ENCODE measurements at places on chromosomes 4 and X.

- no peak for DNase-seq
Observed at GRCh38 chr4:99485212-99485611, 25.6 kb upstream of the C4orf17 start.

DNA sequence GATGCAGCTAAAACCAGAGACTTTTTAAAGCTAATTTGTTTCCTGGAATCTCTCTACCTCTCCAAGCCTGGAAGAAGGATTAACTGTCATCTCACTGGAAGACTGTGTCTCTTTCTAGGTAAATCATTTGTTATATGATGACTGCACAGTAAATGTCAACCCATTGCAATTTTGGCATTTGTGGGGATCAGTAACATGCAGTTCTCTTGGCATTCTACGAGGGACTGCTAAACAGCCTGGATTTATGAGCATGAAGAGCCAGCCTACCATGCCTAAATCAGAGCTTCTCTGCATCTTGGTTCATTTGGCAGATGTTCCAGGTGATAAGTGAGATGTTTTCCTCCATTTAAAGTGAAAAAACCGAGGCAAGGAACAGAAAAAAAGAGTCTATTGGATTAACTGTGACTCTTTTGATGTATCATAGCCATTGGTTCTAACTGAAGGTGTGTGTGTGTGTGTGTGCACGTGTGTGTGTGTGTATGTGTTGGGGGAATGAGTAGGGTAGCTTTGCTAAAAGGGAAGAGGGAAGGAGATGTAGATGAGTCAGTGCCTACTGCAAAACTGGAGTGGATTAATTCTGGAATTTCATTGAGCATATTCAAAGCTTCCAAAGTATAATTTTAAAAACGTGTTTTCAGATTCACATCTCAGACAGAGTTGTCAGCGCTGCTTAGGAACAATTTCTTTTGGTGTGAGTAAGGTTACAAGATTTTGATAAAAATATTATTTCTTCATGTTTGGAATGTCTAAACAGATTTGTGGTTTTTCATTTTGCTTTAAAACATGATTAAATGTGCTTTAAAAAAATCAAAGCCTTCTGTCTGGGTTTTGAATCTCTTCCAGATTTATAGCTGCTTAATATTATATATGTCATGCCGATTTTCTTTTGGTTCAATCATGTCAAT, 123.2 kb upstream of the LNX1 start:
- no peak for DNase-seq

- no peak for DNase-seq
Observed at GRCh38 chr4:81550388-81550859, 78.7 kb upstream of the RASGEF1B start.

- peak; percentile 36 for DNase-seq
Observed at GRCh38 chrX:10756441-10756840, 136.1 kb upstream of the MID1 start.

DNA sequence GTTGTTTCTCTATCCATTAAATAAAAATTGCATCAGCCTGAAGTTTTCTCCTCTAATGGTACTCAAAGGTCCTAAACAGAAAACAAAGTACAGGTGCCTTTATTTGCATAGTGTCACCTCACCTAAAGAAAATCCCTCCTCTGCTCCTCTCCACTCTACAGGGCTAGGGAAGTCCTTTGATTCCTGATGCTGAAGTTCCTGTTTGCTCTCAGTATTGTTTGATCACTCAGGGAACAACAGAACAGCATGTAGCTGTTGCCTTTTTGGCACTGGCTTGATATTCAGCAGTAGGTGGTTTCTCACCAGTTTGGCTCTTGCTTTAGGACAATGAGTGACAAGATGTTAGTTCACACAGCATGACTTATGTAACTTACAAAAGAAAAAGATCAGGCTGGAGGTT, 156.2 kb upstream of the SLC7A11 start:
- DNase-seq, result no peak

GRCh38 chr4:147550626-147551246, 66.5 kb upstream of the TMEM184C start:
- DNase-seq, result no peak

DNA sequence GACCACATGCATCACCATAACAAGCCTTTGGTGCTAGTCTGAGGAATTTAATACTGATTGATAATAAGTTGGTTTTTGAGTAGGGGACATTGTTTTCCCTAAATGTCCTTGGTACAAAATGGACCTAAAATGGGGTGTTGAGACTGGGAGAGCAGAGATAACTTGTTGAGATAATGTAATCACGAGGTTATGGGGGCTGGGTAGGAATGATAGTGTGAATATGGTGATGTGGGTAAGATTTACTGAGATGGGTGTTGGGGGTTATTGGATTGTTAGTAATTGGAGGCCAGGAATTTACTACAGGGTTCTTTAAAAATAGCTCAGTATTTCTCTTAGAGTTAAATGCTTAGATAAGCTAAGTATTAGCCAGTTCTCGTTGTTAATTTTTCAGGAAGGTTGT, 3.9 kb downstream of the BMP2K start:
- DNase-seq, result no peak

GRCh38 chr4:8831221-8832112, 40.2 kb downstream of the HMX1 start:
- no peak for DNase-seq

GRCh38 chrX:147378767-147379166, 533.0 kb upstream of the FMR1 start:
- DNase-seq, result no peak

GRCh38 chrX:113849408-113849807, 734.5 kb upstream of the HTR2C start:
- DNase-seq, result no peak

- DNase-seq, result no peak
Observed at GRCh38 chr4:55359397-55359916, 13.4 kb downstream of the SRD5A3 start.

DNA sequence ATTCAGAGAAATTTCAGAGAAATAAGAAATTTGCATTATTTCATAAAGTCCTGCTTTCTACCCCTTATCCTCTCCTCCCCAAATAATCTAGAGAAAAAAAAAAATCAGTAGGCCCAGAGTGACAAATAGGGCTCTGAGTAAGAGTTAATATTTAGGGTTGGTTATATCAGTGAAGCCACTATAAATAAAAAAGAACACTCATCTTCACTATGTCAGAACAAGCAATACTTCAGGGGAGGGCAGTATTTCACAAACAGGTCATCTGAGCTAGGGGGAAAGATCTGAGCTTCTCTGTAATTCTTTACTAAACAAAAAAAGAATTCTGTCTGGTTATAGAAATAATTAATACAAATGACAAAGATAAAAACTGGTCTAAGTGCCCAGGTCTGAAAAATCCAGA, 39.4 kb downstream of the PDE5A start:
- no peak for DNase-seq

GRCh38 chr4:150158041-150158440, 79.8 kb downstream of the DCLK2 start:
- no peak for DNase-seq

DNA sequence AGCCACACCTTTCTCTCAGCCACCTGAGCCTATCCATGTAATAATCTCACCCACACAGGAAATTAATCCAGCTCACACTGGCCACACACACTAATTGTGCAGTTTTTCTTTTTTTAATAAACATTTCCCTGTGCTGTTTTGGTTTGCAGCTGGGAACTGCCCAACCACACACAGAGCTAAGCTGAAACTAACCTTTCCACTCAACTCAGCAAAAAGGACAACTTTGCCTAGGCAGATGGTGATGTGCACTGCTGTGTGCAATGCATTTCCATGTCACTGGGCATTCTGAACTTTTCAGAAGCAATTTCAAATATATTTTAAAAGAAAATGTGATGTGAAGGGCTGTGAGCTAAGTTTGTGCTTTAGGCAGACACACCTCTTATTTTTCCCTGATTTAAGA, 70.0 kb upstream of the TLL1 start:
- no peak for DNase-seq

DNA sequence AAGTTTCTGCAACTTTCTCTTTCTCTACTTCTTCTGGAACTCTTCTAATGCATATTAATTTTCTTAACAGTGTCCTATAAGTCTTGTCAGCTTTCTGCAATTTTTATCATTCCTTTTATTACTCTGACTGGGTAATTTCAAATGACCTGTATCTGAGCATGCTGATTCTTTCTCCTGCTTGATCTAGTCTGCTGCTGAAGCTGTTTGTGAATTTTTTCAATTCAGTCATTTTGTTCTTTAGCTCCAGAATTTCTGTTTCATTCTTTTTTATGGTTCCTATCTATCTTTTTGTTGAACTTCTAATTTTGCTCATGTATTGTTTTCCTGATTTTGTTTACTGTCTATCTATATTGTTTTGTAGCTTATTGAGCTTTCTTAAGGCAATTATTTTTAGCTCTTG, 1.5 kb upstream of the KLKB1 start:
- no peak for DNase-seq

DNA sequence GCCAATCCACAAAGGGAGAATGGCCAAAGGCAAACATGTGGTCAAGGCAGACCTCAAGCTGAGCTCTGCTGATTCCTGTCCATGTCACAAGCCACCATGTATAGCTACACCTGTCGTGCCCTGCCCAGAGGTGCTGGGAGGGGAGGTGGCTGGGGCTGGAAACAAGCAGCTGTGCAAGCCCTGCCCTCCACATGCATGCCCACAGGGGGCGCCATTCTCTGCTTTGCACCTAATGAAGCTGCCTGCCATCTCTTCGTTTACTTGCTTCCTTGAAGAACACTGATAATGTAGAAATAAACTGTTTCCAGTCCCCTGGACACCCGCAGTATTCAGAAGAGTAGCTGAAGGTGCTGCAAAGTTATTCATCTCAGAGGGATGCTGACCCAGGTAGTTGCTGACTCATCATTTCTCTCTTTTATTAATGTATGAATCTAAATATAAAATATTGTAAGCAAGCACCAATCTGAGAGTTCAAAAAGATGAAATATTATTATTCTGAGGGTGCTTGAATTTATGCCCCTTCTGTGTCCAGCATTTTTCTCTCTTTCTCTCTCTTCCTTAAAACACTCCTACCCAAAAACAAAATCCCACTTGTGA, 278.6 kb downstream of the ADGRA3 start:
- no peak for DNase-seq

- DNase-seq, result no peak
Observed at GRCh38 chr4:7487998-7488671, 53.4 kb upstream of the PSAPL1 start.

DNA sequence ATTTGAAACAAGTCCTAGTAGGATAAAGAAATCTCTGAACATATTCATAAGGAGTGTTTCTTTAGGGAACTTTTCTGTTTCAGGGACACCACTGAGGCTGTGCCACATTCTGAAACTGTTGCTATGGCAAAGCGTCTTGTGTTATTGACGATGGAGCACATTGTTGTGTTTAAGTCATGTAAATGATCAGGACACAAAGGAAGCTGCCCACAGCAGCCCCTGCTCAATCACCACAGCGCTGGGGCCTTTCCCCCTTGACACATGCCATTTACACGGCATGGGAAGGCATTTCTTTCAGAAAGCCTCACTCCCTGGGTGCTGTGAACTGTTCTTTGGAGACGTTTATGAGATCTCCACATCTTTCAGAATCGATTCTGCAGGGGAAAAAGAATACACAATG, 39.8 kb upstream of the MID1 start:
- DNase-seq, result no peak

- DNase-seq, result no peak
Observed at GRCh38 chr4:5203309-5203992, 152.2 kb downstream of the STK32B start.

- no peak for DNase-seq
Observed at GRCh38 chr4:76283900-76284299, 22.6 kb upstream of the STBD1 start.

DNA sequence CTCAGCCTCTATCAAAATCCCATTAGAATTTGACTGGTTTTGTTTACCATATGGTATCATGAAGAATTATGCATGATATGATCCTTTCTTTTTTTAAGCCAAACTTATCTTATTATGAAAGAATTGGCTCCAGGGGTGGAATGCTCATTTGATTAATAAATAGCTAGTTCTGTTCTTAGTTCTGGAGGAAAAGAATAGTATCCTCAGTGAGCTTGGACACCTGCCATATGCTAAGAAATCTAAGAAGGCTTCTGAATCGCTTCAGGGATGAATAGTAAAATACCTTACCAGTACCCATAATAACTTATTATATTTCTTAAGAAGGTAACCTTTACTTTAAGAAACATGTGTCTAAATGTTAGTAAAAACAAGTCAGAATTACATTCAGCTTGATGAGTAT, 803.6 kb downstream of the ADGRL3 start:
- no peak for DNase-seq

GRCh38 chr4:102439236-102439614, 61.9 kb upstream of the NFKB1 start:
- DNase-seq, result peak; percentile 20

- no peak for DNase-seq
Observed at GRCh38 chrX:36869457-36869856, 138.7 kb upstream of the FAM47C start.

DNA sequence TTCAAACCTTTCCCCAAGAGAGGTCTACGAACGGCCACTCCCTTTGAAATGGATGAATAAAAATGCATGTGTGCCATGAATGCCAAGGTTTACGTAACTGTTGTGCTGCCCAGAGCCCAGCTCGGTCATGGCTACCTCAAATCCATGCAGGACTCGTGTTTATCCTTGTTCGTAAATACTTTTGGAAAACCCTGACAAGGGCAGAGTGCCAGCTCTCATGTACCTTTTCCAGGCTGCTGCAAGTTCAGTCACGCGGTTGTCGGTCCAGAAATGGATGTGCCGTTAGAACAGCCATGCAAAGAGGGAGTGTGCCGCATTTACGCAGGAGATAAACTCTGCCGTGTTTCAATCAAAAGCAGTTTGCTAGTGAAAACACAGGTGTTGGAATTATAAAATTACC, 123.4 kb downstream of the AMELX start:
- no peak for DNase-seq

DNA sequence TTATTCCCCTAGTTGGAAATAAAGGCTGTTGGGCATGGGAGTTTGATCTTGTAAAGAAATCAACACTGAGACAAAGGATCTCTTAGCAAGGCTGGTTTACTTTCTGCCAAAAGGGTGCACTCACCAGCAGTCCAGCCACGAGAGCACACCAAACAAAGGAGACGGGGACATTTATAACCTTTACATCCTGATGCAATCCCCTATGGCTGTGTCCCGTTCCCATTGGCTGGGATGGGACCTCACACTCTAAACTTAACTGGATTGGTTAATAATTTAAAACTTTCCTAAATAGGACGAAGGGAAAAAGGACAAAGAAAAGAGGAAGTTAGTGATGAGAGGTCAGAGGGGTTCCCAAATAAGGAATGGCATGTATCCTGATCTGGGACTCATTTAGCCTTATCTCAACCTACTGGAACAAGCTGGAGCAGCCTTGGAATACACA, 17.9 kb downstream of the METAP1 start:
- DNase-seq, result no peak

DNA sequence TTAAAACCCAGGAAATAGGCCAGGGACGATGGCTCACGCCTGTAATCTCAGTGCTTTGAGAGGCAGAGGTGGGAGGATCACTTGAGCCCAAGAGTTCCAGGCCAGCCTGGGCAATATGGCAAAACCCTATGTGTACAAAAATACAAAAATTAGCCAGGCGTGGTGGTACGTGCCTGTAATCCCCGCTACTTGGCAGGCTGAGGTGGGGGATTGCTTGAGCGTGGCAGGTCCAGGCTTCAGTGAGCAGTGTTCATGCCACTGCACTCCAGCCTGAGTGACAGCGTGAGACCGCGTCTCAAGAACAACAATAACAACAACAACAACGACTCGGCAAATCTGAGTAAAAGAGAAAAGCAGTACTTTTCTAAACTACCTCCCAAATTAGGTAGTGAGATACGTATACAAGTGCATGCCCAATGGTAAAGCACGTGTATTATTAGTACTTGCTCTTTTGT, 13.0 kb upstream of the NDUFC1 start:
- DNase-seq, result no peak
